ENCODE measurements at places on chromosomes 5 and 9.

- DNase-seq: no peak
These were observed 4.4 kb upstream of the ELL2 start for GRCh38 chr5:95966005-95966404.

DNA sequence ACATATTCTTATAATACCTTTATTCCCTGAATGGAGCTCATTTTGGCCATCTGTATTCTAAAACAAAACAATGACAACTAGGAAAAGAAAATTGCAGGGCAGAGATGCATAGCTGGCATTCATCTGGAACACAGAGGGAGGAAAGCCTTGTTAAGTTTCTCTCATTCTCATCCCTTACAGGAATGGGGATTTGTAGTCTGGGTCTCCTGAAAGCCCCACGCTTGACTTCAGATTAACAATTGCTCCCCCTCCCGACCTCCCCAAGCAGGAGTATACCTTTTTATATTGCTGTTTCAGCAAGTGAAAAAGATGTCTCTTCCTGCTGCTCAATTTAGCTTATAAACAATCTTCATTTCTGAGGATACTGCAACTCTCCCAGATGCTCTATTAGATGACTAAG is 812.1 kb downstream of the EFNA5 start:
- DNase-seq: no peak

- DNase-seq: no peak
These were observed 5.5 kb upstream of the COL5A1 start for GRCh38 chr9:134636149-134636507.

DNA sequence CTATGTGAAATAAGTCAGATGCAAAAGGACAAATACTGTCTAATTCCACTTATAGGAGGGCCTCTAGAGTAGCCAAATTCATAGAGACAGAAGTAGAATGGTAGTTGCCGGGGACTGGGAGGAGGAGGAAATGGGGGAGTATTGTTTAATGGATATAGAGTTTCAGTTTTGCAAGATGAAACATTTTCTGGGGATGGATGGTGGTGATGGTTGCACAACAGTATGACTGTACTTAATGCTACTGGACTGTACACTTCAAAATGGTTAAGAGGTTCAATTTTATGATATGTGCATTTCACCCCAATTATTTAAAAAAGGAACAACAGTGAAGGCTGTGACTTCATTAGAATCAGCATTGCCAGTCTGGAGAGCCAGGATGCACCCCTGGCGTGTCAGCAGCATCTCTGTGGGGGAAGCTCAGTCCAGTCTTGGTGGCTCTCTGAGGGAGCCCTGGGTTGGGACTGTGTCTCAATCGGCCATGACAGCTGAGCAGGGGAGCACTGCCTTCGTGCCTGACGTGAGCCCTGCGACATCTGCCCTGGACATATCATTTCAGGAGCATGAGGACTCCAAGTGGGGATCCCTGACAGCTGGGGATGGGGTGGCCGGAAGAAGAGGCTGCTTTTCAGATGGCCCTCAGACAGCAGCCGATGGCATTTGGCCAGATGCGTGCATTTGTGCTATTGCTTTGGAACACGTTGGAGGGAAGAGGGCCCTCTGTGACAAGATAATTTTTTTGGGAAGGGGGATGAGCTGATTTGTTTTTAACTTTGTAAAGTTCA is 130.8 kb upstream of the STC2 start:
- no peak for DNase-seq

DNA sequence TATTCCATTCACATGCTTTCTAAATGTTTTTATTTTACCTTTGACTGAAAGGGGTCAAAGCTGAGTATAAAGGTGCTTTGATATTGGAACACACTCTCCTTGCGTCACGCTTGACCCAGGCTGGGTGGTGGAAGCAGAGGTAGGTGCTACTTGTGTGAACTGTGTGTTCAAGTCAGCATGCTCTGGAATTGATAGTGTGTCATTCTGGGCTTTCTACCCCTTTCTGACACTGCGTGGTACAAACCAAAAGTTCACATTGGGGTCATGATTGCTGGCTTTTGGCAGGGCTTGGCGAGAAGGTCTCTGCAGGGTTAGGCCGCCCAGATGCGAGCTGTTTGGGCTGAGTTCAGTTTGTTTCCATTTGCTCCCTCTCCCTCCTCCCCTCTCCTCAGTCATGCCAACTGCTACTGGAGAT is 131.8 kb downstream of the ADAMTSL1 start:
- DNase-seq: no peak

GRCh38 chr9:115445655-115446054 is 327.7 kb upstream of the TNC start:
- DNase-seq: no peak

GRCh38 chr5:96037128-96037527 is 75.5 kb upstream of the ELL2 start:
- DNase-seq: no peak

DNA sequence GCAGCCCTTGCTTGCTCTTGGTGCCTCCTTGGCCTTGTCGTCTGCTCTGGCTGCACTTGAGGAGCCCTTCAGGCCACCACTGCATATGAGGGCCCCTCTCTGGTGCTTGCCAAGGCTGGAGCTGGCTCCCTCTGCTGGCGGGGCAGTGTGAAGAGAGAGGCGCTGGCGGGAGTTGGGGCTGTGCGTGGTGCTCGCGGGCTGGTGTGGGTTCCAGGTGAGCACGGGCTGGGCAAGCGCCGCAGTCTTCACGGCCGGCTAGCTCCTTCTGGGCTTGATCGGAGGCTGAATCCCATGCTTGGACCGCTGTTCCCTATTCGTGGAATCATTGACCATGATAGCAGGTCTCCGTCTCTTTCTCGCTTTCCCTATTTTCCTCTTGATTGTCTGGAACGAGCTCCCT is 56.5 kb downstream of the XRCC4 start:
- DNase-seq: no peak

- DNase-seq: peak; percentile 21
These were observed 40.1 kb upstream of the STX17 start for GRCh38 chr9:99866398-99866797.

GRCh38 chr5:178388386-178389025 is 155.9 kb upstream of the PHYKPL start:
- DNase-seq: no peak

- no peak for DNase-seq
These were observed 16.0 kb downstream of the ZNF462 start for GRCh38 chr9:106878934-106879333.
